Kidney epithelial cell (primary cell): ENCODE measurements at places on chromosomes 7 and 10. TPM values are rescaled to one million over a fixed set of nuclear protein-coding genes. Genes with fewer than 3 reads are reported as not detected.

Gene UNCX
- total RNA-seq: 0.55 and 1.6 TPM in 2 replicates

Gene CTAGE8
- total RNA-seq: 1.6 and 1.9 TPM in 2 replicates

Gene DLX6
- not detected in 2 replicates for total RNA-seq

Gene SEMA3D
- total RNA-seq: 0.50 and 0.62 TPM in 2 replicates
